Osteoblast (primary cell): ENCODE measurements at places on chromosomes 2 and 18.
A peak's percentile ranks its signal among the peaks of the same experiment; 100 is the strongest.

DNA sequence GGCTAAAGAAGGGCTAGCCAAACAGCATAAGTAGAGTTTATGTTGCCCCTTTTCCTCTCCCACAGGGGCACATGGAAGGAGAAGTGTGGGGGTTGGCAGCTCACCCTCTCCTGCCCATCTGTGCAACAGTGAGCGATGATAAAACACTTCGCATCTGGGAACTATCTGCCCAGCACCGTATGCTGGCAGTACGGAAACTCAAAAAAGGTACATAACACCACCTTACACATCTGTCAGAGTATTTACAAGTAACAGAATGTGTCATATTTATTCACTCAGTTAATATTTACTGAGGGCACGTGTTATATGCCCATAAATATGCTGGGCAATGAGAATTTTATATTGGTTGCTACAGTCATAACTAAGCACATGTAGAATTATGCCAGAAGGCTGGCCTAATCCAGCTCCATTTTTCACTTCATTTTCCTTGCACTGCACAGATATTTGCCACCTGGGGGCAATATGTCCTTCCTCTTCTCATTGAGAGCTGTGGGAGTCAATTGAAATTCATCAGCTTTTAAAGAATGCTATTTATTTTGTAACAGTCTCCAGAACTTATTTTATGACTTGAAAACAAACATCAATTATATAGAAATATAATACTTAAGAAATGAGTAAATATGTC lies 150.6 kb downstream of the RTN4 start:
- no peak overlapping the region for H3K27ac ChIP-seq
- no peak overlapping the region for H3K4me3 ChIP-seq
- peaks cover 15% of the 10 kb centered on the region for H3K4me1 ChIP-seq
- H3K36me3 ChIP-seq, result no peaks in the 10 kb centered on the region
- H3K27me3 ChIP-seq, result peaks cover 4% of the 10 kb centered on the region

DNA sequence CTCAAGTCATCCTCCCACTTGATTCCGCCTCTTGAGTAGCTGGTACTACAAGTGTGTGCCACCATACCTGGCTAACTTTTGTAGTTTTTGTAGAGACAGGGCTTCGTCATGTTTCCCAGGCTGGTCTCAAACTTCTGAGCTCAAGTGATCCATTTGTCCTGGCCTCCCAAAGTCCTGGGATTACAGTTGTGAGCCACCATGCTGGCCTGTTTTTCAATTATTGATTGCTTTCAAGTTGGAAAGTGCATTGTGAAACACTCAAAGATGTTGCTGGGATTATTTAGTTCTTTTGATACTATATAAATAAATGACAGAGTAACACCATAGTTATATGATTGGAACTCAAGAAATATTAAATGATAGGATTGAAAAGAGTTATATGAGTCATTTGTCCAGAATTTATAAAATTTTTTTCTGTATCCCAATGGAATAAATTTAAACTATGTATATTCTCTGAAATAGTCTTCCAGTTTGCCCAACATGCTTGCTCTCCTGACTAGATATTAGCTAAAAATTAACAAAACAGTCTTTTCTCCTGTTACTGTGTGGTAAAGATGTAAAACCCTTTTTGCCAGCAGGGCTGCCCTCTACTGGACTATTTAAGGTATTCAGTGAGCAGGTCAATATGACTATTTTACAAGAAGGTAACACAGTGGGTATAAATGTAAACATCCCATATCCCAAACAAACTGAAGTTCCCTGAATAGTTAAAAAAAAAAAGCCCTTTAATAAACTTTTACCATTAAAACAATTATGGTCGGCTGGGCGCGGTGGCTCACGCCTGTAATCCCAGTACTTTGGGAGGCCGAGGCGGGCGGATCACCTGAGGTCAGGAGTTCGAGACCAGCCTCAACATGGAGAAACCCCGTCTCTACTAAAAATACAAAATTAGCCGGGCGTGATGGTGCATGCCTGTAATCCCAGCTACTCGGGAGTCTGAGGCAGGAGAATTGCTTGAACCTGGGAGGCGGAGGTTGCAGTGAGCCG lies 42.7 kb downstream of the ACSL3 start:
- H3K27me3 ChIP-seq, result no peaks in the 10 kb centered on the region
- DNase-seq, result peak; percentile 79
- H3K36me3 ChIP-seq, result no peaks in the 10 kb centered on the region
- H3K27ac ChIP-seq, result peak overlapping the region; percentile 86
- H3K4me3 ChIP-seq, result no peak overlapping the region

- H3K27me3 ChIP-seq, result no peaks in the 10 kb centered on the region
- H3K36me3 ChIP-seq, result no peaks in the 10 kb centered on the region
- no peak overlapping the region for H3K4me3 ChIP-seq
- H3K4me1 ChIP-seq, result peaks cover 72% of the 10 kb centered on the region
- H3K27ac ChIP-seq, result peak overlapping the region; percentile 88
These were observed 67.5 kb upstream of the FN1 start for GRCh38 chr2:215503381-215503780.

DNA sequence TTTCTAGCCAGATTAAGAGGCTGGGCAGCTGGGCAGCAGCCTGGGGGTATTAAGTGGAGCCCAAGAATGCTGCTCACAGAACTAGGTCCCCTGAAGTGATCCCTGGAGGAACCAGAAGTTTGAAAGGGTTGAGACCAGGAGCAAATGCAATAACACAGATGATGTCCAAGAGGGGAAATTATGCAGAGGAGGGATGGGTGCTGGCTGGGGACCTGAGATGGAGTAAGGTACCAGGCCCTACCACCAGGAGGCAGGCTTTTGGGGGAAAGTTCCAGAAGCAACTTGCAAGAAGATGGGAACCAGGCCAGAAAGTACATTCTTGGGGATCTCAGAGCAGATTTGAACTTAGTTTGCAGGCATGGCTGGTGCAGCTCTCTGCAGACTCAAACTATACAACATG lies 175.1 kb downstream of the NCK2 start:
- H3K36me3 ChIP-seq, result no peaks in the 10 kb centered on the region
- DNase-seq, result no peak
- no peak overlapping the region for H3K27ac ChIP-seq
- peaks cover 4% of the 10 kb centered on the region for H3K27me3 ChIP-seq
- no peak overlapping the region for H3K4me3 ChIP-seq

DNA sequence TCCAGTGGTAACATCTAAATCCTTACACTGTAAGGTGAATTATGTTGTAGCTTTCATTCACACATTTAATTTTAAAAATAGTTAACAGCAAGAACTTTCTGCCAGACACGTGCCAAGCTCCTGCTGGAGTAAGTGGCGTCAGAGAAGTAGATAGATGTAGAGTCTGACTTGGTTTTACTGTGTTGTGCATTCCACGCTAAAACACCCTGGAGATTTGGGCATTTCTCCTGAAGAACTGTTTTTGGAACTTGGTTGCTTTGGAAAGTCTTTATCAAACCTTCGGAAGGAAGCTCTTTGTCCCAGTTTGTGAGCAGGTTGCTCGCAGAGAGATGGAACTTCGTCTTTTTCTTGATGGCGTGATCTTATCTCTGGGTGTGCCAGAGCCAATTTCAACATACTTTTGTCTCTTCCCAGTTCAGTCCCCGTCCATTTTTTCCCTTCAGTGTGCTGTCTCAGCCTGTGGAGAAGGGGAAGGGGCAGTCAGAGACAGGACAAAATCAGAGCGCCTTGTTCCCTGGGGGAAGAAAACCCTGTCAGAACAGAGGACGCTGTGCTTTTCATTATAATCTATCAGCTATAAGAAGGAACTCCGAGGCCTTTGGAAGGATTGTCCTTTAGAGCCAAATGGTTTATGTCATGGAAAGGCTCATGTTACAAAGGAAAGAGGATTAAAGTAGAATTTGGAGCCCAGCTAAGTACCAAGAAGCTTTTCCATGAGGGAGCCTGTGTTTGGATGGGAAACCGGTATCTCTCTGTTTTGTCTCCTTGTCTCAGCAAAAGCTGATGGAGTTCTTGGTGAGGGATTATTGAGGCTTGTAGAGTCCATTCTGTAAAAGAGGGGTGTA lies 18.9 kb downstream of the GRHL1 start:
- no peaks in the 10 kb centered on the region for H3K36me3 ChIP-seq
- H3K27me3 ChIP-seq, result no peaks in the 10 kb centered on the region
- peaks cover 27% of the 10 kb centered on the region for H3K4me1 ChIP-seq

DNA sequence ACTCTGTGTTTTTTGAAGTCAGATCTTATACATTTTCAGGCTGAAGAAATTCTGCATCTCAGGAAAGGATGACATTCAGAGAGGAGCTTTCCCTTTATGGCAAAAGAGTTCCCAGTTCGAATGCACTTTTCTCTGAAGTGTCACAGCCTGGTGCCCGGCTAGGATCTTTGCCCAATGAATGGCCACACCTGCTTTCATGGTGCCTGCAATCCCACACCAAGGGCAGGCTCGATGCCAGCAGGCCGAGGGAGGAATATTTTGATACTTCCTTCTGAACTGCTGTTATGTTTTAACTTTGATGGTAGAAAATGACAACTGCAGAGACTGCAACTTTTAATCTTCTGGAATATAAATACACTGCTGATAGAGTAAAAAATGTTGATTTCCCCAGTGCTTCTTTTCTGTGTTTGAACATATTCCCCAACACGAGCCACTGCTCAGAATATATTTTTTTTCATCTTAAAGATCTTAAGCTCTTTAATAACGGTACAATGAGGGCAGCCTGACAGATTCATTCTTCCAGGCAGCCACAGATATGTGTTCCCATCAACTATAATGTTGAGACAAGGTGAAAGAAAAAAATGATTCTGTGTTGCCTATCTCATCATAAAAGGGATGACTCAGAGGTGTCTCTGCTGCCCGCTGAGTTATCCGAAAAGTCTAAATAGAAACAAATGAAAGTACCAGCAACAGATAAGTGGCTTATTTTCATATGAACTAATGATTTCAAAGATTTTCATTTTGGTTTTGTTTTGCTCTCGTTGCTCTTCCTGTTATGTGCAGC lies 848.5 kb downstream of the DCDC2C start:
- H3K27me3 ChIP-seq, result no peaks in the 10 kb centered on the region
- H3K4me3 ChIP-seq, result no peak overlapping the region
- no peak for DNase-seq
- H3K36me3 ChIP-seq, result no peaks in the 10 kb centered on the region
- H3K27ac ChIP-seq, result no peak overlapping the region

DNA sequence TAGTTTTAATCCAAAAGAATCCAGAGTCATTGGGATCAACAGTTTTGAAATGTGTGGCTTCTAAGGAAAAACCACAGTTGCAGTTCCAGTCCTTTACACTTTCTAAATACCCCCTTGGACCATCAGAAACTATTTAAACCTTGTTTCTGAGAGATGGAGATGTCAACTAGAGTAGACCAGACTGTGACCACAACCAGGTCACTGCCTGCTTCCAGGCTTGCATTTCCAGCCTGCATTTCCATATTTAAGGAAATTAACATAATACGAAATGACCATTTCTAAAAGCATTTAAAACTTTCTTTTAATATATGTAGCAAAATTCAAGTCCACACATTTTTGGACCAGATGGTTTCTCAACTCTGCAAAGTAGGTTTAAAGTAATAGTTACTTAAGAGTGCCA lies 38.4 kb downstream of the ADD2 start:
- H3K36me3 ChIP-seq, result no peaks in the 10 kb centered on the region
- peaks cover 10% of the 10 kb centered on the region for H3K27me3 ChIP-seq
- H3K27ac ChIP-seq, result no peak overlapping the region

DNA sequence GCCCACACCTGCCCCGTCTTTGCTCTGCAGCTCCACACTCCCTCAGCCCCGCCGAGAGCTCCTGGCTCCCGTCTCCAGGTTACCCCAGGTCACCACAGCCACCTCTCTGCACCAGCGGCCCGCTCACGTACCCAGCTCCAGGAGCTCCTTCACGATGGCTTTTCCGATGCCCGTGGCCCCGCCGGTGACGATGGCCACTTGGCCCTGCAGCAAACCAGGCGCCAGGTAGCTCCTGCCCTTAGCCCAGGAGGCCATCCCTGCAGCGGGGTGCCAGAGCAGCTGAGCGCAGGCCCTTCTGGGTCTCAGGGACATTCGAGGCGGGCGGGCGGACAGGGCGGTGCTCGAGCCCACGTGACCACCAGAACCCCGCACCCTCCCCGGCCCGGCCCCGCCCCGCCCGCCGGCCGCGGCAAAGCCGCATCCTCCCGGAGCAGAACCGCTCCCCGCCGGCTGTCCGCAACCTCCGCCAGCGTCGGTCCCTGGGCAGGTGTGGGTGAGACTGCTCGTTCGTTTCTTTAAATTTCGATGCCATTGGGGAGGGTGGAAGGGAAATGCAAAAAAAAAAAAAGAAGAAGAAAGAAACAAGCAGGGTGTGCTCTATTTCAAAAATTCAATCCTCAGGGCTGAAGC lies at the start of the genes PECR and TMEM169:
TSS of gene PECR (minus strand) at position 323 of the 630 bp plus-strand sequence. CDS start at position 255, 68 bp downstream.
TSS of gene TMEM169 (plus strand) at position 433 of the 630 bp plus-strand sequence. CDS start 14,045 bp downstream, outside the sequence.
- H3K4me3 ChIP-seq, result peak within 1 kb of the TSS; percentile 89
- no peaks in the 10 kb centered on the region for H3K27me3 ChIP-seq
- DNase-seq, result peak; percentile 97

DNA sequence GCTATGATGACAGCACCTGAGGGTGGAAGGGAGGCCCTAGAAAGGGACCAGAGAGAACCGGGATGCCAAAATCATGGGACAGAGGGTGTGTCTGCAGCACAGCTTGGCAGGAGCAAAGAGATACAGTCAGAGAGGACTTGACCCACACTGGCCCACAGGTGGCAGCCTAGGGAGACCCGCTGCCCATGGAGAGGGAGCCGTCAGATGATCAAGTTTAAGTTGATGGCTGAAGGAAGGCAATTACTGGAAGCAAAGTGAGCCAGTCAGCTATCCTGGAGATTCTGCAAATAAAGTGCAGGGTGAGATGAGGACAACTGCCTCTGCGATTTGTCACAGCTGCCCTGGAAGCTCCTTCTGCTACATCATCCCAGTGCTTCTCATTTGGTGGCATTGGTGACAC lies 74.0 kb downstream of the CMPK2 start:
- no peaks in the 10 kb centered on the region for H3K4me1 ChIP-seq
- no peaks in the 10 kb centered on the region for H3K36me3 ChIP-seq
- H3K27me3 ChIP-seq, result no peaks in the 10 kb centered on the region
- no peak overlapping the region for H3K4me3 ChIP-seq
- no peak overlapping the region for H3K27ac ChIP-seq
- DNase-seq, result no peak

DNA sequence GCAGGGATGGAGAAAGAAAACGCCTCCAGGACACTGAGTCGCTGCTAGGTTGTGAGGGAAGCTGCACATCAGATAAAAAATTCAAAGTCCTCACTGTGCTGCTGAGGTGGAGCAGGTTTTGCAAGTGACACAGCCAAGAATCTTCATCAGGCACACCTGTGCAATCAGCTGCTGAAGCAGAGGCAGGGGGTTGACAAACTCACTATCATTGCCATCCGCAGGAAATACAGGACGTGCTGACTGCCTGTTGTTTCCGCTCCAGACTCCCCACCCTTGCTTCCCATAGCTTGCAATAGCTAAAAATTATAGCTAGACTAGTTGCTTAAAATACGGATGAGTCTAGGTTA lies 147.8 kb upstream of the FHL2 start:
- no peak for DNase-seq
- H3K4me1 ChIP-seq, result no peaks in the 10 kb centered on the region
- H3K27me3 ChIP-seq, result peaks cover 33% of the 10 kb centered on the region
- no peaks in the 10 kb centered on the region for H3K36me3 ChIP-seq
- H3K4me3 ChIP-seq, result no peak overlapping the region
